ENCODE measurements at places on chromosomes 13 and 19.

DNA sequence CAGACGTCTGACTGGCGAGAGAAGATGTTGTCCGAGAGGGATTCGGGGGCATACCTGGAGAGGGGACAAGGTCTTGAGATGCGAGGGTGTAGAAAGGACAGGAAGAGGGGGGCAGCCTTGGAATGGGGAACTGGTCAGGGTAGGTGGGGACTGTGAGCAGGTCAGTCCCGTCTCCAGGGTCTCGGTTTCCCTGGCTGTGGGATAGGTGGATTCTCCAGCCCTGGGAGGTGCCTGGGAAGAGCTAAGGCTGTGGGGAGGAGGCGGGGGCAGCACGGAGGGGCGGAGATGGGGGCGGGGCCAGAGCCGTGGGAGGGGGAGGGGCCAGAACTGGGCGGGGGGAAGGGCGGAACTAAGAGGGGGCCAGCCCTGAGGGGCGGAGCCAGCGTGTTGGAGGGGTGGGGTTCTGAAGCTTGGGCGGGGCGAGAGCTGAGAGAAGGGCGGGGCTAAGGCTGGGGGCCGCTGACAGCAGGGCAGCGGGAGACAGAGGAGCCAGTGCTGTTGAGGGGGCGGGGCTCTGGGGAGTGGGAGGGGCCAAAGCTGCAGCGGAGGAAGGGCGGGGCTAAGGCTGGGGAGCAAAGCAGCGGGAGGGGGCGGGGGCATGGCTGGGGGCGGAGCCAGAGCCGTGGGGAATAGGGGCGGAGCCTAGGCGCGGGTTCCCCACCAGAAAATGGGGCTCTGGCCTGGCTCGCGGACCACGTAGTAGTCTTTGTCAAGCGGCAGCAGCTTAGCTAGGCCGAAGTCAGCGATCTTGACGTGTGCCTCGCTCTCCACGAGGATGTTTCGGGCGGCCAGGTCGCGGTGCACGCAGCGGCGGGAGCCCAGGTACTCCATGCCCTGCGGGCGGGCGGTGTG lies 9.5 kb upstream of the INSL3 start:
- peak; percentile 32 for DNase-seq

DNA sequence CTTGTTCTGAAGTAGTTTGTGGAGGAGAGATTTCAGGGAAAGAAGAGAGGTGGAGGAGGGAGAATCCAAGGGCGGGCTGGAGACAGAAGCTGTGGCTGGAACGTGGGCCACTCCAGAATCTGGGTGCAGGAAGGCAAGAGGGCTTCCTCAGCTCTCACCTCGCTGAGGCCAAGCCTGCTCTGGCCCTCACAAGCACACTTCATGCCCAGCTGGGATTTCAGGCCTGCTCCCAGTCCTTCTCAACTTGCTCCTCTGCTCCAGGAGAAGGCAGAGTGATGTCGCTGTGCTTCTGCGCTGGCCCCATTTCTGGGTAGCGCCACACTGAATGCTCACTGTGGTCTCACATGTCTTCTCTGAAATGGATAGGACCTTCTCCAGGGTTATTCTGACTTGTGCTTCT lies 328.8 kb downstream of the FGF9 start:
- no peak for DNase-seq

GRCh38 chr19:47464675-47465419 lies 6.8 kb downstream of the SLC8A2 start:
- no peak for DNase-seq

DNA sequence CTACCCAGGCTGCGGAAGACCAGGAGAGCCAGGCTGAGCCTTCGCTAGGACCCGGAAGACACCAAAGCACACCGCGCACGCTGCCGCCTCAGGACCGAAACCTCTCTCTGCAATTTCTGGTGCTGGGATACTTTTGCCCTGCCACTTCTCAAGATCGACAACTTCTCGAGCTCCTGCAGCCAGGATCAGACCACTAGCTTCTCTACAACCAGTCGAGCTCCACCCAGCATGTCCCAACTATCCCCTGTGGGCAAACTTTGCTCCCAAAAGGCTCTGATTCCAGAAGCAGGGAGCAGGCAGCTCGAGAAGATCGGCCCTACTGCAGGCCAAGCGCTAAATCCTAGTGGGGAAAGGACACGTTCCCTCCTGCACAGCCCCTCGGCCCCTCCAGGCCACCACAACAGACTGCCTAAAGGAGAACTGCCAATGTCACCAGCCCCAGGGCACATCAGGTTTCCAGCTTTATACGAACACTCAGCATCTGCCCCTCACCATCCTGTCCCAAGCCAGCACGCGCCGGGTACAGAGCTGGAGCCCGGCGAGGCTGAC lies 979 bp downstream of the AKAP8 start:
- DNase-seq = peak; percentile 24

DNA sequence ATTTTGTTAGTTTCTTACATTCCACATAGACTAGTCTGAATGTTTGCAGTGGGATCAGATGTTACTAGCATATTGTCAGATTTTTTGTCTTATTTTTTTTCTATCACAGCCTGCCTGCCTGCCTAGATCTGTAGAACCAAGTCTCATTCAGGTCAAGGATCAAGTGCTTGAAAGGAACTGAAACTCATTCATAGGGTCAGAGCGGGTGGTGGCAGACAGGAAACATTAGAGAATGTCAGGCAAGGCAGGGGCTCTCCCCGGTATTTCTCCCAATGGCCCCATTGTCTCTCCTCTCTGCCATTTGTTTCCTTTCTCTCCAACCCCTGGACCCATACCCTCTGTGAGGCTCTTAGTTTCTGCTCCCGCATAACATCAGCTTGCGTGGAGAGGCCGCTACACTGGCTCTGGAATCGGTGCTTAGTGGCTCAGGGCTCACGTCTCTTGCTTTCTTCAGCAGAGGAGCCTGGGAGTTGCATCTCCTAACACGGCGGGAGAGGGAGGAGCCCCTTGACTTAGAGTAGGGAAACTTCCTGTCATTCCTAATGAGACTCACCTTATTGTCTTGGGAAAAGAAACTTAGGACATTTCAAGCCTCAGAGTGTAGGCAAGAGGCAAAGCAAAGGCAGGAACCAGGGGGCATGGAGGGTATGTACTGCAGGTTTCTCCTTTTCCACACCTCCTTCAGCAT lies 35.6 kb upstream of the SPATA13 start:
- no peak for DNase-seq

- DNase-seq = no peak
Observed at GRCh38 chr19:33469171-33470039, 52.2 kb downstream of the PEPD start.

GRCh38 chr19:50376166-50377050 lies at the start of gene NR1H2:
NR1H2 (plus strand) TSS chr19:50376457; CDS start chr19:50377606, 1,149 bp downstream.
- peak; percentile 92 for DNase-seq

DNA sequence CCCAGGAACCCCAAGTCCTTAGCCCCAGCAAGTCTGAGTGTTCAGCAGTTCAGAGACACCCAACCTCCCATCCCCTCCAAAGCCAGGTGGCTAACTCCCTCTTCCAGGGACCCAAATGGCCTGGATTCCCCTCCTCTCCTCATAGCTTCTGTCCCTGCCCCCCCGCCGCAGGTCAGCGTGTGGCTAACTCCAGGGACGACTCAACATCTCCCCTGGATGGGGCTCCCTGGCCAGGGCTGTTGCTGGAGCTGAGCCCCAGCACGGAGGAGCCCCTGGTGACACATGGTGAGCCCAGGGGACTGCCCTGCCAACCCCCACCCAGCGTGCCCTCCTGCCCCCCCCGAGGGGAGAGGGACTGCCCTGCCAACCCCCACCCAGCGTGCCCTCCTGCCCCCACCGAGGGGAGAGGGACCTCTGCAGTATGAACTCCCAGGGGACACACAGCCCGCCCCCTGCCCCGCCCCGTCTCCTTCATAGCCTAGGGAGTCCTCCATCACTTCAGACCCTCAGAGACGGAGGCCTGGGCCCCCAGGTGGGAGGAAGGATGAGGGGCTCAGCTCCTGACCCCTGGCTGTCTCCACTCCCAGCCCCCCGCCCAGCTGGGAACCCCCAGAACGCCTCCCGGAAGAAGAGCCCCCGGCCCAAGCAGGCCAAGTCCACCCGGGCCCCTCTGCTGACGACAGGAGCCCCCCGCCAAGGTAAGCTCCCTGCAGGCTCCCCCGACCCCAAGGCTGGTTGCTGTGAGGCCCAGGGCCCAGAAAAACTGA lies 1.7 kb downstream of the SSC5D start:
- DNase-seq = no peak

- no peak for DNase-seq
Observed at GRCh38 chr19:53659292-53659691, 27.5 kb downstream of the DPRX start.

DNA sequence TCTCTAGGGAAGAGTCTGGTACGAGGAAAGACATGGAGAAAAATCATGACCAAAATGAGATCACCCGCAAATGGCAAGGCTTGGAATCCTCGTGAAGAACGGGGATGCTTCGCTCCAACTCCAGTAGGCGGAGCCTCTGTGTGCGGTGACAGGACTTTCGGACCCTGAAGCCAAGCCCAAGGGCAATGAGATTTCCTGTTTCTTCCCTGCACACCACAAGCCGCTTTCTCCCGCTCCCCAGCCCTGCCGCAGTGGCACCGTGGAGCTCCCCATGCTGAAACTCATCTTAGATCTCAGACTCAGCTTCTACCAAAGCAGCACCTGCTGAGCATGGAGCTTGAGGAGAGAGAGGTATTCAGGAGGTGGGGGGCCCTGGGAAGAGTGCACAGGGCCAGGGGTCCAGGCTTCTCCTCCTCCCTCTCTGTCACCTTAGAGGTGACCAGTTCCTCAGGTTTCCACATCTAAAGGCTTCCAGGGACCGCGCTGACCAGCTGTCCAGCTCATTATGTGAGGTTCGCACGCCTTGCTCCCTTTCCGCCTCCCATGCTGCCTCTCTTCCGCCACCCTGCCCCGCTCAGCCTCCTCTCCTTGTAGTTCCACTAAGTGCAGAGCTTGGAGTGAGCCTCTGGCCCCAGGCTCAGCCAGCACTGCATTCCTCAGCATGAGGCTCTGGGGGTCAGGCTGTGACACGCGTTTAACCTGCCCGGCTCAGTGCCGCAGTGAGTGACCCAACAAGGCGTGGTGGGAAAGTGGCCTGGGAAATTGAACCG lies 153.8 kb upstream of the SOX1 start:
- DNase-seq = no peak

- DNase-seq = no peak
Observed at GRCh38 chr19:14015524-14016035, 9.5 kb upstream of the RFX1 start.

DNA sequence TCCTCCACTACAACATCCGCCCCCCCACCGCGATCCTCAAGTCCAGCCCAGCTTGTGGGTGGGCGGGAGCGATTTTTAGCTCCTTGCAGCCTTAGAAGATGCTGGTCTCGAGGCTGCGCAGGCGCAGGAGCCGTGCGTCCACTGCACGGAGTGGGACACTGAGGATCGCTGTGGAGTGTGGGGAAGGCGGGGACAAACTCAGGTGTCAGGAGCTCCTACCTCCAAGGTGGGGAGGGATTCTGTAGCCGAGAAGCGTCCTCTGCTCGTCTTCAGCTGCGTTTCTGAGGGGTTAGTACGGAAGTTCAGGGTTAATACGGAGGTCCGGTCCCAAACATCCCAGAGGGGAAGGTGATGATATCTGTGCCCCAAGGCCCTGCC lies at the start of gene RTBDN:
TSS of gene RTBDN (minus strand) at position 14 of the 378 bp plus-strand sequence. CDS start 4,600 bp downstream, outside the sequence.
- DNase-seq = no peak

GRCh38 chr13:111857846-111858560 lies 208.9 kb upstream of the SOX1 start:
- no peak for DNase-seq

DNA sequence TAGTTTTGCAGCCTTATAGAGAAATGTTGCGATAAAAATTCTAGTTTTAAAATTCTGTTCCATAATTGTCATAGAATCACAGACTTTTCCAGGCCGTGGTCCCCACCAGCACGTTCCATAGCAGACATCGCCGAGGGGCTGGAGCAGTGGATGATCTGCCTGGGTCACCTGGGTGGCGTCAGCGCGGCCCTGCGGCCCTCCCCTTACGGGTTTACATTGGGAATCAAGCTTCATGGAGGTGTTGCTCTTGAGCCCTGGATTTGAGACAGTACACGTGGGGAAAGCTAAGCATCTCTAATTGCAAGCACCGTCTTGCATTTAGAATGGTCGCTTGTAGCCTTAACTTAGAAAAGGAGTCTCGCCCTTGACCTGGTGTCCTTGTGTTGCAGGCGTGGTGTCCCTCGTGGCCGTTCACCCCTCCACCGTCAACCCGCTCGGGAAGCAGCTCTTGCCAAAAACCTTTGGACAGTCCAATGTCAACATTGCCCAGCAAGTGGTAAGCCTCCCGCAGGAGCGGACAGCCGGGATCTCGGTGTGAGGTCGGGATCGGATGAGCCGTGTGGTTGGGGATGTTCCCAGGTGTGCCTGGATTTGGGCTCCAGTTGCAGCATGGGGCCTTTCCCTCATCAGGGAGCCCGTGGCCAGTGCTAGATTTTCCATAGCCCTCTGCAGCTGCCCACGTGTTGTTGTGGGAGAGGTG lies 35.1 kb downstream of the ATP4B start:
- DNase-seq = no peak

GRCh38 chr19:13091400-13092157 lies 11.1 kb downstream of the LYL1 start:
- DNase-seq = no peak

DNA sequence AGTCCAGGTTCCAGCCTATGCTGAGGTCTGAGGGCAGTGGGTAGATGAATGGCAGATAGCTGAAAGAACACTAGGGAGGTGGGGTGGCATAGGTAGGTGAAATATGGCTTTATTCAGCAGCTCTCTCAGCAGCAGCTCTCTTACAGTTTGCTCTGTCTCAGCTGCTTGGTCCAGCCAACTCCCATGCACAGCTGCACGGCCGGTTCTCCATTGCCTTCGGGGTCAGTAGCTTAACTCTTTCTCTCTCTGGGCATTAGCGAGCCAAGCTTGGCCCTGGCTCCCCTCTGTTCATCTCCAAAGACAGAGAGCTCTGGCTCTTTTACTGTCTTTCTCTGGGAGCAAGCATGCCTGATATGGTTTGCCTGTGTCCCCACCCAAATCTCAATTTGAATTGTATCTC lies 151.9 kb downstream of the MYO16 start:
- no peak for DNase-seq

- no peak for DNase-seq
Observed at GRCh38 chr19:47486900-47487299, 2.9 kb upstream of the KPTN start.

DNA sequence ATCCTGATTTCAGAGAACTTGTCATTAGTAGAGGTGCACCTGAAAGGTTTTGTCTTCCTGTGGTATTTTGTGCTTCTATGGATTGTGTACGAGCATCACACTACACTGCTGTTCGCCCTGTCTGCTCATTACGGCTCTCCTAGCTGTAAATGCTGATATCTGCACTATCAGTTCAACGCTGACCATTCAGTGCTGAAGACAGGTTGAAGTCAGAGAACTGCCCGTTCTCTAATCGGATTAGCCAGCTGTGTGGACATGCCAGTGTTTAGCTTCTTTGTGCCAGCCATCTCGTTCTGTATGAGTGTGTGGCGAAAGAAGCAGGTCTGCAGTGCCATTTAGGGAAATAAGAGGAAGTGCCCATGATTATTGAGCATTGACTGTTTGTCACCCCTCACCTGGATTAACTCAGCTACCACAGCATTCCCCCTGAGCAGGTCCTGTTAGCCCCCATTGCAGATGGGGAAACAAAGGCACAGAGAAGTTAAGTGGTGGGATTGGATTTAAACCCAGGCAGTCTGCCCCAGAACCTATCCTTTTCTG lies 21.6 kb upstream of the C1QTNF9 start:
- DNase-seq = no peak
